Daoy (cell line): ENCODE measurements at places on chromosomes 3 and 15.

DNA sequence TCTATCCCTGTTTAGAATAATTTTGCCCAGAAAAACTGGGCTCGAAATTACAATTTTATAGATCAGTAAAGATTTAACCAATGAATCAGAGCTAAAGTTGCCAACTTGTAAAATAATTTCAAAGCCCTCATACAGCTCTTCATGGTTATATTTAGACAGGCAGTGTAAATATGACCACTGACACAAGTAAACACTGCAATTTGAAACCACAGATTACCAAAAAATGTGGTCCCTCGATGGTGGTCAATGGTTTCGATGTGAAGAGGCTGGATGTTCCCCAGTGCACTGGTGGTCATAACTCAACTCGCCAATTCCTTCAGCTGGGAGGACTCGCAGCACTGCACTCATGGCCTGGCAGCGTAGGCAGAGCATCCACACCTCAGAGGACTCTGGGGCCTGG lies 28.6 kb downstream of the LRTM1 start:
- no peak for DNase-seq

- no peak for DNase-seq
These were observed 69.9 kb downstream of the RGMA start for GRCh38 chr15:93019090-93019489.

DNA sequence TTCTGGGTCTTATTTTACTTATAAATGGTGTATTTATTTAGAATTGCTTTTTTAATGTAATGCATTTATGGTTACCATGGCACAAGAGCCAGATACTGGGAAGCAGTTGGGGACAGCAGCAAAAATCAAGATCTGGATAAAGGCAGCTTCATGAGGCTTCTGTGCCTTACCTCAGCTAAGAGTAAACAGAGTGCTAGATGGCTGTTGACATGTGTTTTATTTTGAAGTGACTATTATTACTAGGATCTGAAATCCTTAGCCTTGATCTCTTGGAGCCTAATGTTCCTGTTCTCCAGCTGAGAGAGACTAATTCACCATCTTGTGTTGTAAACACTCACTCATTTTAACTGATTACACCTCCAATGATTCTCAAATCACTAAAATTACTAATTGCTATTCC lies 317.8 kb downstream of the LPP start:
- DNase-seq, result no peak

GRCh38 chr3:30189900-30190299 lies 416.5 kb upstream of the TGFBR2 start:
- no peak for DNase-seq

DNA sequence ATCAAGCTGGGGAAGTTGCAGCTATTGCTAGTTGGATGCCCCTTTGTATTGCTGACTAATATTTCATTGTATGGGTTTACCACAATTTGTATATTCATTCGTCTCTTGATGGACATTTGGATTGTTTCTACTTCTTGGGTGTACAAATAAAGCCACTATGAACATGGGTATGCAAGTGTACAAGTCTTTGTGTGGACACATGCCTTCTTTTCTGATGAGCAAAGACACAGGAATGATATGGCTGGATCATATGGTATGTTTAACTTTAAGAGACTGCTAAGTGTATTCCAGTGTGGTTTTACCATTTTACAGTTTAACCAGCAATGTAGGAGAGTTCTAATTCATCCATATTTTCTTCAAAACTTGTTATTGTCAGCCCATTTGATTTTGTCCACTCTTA lies 32.2 kb downstream of the NECTIN3 start:
- no peak for DNase-seq

- DNase-seq, result no peak
These were observed 32.6 kb upstream of the SHC4 start for GRCh38 chr15:48996276-48996675.

GRCh38 chr3:142735462-142735861 lies 11.6 kb downstream of the TRPC1 start:
- no peak for DNase-seq

GRCh38 chr15:73997986-73998385 lies 3.5 kb downstream of the PML start:
- no peak for DNase-seq

DNA sequence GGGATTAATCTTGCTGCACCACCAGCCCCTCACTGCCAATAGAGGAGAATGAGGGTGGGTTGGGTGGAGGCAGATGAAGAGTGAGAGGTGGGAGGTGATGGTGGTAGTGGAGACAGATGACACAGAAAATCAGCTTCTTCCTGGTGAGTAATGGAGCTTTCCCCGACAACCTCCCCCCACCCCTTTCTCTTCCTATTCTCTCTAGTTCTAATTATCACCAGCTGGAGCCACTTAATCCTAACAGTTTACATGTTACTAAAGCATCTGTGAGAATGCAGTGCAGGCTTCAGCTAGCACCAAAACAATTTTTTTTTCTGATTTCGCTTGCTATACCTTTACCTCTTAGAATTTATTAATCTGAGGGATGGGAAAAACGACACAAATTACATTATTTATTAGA lies 116.1 kb upstream of the DNAJC19 start:
- no peak for DNase-seq

- no peak for DNase-seq
These were observed 90.6 kb downstream of the ZNF621 start for GRCh38 chr3:40615110-40615915.

GRCh38 chr3:112984485-112984884 lies 6.3 kb upstream of the GTPBP8 start:
- DNase-seq, result no peak

GRCh38 chr3:177196008-177196455 lies 1.2 kb downstream of the TBL1XR1 start:
- DNase-seq, result peak; percentile 17

DNA sequence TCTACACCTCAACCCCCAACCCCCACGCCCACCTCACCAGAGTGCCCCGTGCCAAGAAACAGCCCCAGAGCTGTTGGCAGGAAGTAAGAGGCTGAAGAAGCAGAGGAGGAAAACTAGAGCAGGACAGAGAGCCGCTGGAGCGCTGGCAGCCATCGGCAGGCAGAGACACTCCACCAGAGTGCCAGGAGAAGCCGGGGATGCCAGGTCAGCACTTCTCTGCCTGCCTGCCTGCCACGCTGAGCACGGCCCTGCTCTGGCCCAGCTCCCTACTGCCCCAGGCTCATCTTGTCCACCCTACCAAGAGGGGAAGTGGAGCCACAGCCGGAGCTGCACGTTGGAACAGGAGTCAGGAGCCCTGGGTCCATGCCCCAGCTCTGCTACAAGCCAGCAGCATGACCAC lies 29.7 kb downstream of the CACNA2D2 start:
- DNase-seq, result no peak

DNA sequence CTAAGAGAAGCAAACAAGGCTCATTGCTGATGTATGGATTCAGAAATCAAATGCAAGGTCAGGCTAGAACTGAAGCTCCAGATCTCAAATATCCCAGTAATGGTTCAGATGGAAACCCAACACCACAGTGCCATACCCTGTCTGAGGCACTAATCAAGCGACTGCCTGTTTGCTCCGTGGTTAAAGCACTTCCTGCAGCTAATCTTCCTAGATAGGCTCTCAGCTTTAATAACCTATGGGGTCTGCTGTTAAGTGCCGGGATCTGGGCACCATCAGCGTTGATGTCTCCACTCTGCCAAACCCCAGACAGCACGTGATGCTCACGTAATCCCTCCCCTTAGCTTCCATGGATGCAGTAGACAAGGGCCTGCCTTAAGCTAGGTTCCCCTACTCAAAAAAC lies 262.6 kb downstream of the MECOM start:
- peak; percentile 13 for DNase-seq

- no peak for DNase-seq
These were observed 15.3 kb upstream of the RPL32 start for GRCh38 chr3:12856626-12857025.

DNA sequence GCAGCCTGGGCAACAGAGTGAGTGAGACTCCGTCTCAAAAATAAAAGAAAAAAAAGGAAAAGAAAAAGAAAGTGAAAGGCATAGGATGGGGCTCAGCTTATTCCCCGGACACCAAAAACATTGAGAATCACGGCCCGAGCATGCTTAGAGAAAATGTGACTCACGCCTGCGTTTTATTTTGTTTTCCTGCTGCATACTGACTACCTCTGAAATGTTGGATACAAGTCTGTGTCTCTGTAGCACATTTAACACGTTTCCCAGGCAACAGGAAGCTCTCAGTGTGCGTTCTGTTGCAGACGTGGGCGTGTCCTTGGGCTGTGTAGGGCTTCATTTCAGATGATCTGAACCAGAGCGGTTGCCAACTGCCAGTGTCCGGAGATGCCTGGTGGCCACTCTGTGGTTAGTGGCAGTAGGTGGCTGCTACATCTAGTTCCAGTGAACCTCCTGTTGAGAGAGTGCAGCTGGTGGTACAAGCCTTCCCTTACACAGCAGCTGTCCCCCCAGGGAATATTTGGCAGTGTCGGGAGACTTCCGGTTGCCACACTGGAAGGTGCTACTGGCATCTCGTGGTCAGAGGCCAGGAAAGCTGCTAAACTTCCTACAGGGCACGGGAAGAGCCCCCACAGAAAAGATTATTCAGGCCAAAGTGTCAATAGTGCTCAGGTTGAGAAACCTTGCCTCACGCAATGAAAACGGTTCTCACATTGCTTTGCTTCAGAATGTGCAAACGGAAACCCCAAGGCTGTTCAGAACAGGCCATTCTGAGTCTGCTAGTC lies 3.0 kb downstream of the SLC51A start:
- DNase-seq, result peak; percentile 72

DNA sequence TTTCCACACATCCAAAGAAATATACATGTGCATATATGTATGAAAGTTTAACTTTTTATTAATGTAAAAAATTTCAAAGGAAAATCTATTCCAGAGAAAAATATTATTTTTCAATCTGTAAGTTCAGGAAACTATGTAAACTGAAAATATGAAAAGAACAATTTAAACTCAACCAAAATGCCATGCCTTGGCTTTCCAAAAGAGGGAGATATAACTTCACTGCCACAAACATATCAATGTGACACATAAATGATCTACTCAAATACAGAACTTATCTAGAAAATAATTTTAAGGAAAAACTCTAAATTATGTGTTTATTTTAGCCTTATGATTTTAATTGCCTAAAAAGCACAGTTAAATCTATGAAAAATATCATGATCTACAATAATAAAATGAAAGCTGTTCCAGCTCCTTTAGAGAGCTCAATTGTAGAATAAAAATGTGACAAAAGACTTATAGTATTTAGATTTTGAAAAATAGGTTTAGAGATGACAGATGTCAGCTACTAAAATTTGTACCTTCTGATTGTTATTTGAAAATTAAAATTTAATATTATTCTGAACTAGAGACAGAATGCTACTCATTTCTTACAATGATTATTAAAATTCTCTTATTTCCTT lies 94.8 kb downstream of the GBE1 start:
- DNase-seq, result no peak

DNA sequence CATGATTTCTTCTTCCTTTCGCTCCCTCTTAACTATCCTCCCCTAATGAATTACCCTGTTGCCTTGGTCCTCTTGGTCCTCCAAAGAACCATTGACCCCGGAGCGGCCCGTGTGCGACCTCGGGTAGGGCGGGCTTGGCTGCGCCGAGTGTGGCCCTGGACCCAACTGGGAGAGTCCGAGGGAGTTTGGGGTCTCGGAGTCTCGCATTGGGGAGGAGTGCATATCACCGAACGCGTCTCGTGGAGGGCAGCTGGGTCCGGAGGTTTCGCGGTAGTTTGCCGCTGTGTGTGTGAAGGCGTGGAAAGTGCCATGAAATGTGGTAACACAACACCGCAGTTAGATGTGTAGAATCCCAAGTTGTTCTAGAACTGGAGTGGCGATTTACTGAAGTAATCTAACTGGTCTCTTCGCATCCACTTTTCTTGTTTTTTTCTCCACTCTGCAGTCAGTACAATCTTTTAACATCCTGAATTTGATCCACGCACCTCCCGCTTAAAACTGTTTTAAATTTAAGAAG lies 363 bp downstream of the GTF2E1 start:
- peak; percentile 33 for DNase-seq
